ENCODE measurements at places on chromosomes 4 and X.

DNA sequence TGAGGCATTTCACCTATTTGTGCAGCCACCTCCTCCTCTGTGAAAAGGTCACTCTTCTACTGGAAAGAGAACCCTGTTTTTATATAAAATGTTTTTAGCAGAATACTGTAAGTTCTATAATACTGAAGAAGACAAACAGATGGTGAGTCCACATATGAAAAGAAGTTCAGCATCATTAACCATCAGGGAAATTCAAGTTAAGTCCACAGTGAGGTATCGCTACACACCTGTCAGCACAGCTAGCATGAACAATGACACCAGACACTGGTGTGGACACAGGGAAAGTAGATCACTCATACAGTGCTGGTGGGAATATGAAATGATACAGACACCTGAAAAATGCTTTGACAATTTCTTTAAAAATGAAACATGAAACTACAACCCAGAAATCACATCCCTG is 133.0 kb downstream of the MAD2L1 start:
- DNase-seq = no peak
- no peaks in the 10 kb centered on the region for H3K36me3 ChIP-seq
- peaks cover 26% of the 10 kb centered on the region for H3K27me3 ChIP-seq
- H3K4me1 ChIP-seq = no peaks in the 10 kb centered on the region
- no peak overlapping the region for H3K27ac ChIP-seq

GRCh38 chrX:3280706-3281105 is 65.7 kb downstream of the MXRA5 start:
- H3K4me1 ChIP-seq = no peaks in the 10 kb centered on the region
- DNase-seq = no peak

DNA sequence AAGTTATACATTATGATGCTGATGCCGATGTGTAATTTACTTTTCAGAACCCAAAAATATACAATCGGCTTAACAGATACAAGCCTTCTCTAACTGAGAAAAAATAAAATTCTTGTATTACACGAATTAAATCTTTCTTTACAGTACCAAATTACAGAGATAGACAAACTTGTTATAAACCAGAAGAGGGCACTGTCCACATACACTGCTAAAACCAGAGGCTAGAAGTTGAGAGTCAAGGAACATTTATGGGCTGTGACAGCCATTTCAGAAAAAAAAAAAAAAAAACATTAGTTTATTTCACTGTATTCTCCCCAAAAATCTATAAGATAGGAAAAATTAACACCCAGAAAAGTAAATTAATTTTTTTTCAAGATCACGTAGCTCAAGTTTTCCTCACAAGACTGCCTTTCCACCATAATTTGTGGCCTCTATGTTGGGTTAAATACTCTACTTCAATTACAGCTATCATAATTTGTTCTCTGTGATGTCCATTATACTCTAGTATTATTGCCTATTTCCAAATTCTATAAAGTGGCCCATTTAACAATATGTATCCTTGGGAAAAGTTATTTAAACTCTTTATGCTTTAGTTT is 12.0 kb downstream of the EREG start:
- no peak overlapping the region for H3K4me3 ChIP-seq
- no peaks in the 10 kb centered on the region for H3K36me3 ChIP-seq
- H3K27me3 ChIP-seq = peaks cover 5% of the 10 kb centered on the region
- peak; percentile 57 for DNase-seq
- no peaks in the 10 kb centered on the region for H3K4me1 ChIP-seq

- H3K4me3 ChIP-seq = no peak overlapping the region
Observed at GRCh38 chr4:740656-741282, 35.1 kb downstream of the PCGF3 start.

- H3K27ac ChIP-seq = no peak overlapping the region
- H3K4me3 ChIP-seq = no peak overlapping the region
- peaks cover 8% of the 10 kb centered on the region for H3K4me1 ChIP-seq
- no peak for DNase-seq
- H3K36me3 ChIP-seq = no peaks in the 10 kb centered on the region
Observed at GRCh38 chr4:121936101-121936500, 15.8 kb downstream of the TRPC3 start.

DNA sequence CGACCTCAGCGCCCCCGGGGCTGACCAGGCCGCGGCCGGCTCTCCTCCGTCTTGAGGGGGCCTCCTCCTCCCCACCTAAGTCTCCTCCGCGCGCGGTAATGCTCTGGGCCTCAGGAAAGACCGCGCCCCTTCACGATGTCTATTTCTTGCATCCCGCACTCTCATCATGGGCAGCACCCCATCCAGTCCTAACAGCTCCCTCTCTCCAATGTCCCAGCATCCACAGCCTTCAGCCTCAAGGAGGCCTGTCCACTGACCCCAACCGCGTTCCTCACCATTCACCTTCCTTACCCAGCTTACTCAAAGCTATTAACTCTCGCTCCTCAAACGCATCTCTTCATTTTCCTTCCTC is 77.5 kb downstream of the MAGED4 start:
- peaks cover 15% of the 10 kb centered on the region for H3K4me1 ChIP-seq
- DNase-seq = no peak
- H3K4me3 ChIP-seq = peak overlapping the region; percentile 92
- H3K27me3 ChIP-seq = peaks cover 3% of the 10 kb centered on the region
- no peaks in the 10 kb centered on the region for H3K36me3 ChIP-seq

GRCh38 chrX:6667048-6667768 is 132.3 kb upstream of the VCX3A start:
- no peak for DNase-seq
- H3K27ac ChIP-seq = no peak overlapping the region
- no peak overlapping the region for H3K4me3 ChIP-seq
- no peaks in the 10 kb centered on the region for H3K27me3 ChIP-seq

- no peaks in the 10 kb centered on the region for H3K4me1 ChIP-seq
- no peaks in the 10 kb centered on the region for H3K27me3 ChIP-seq
- DNase-seq = no peak
- no peak overlapping the region for H3K4me3 ChIP-seq
Observed at GRCh38 chrX:140822184-140822583, 112.6 kb downstream of the LINC00632 start.

DNA sequence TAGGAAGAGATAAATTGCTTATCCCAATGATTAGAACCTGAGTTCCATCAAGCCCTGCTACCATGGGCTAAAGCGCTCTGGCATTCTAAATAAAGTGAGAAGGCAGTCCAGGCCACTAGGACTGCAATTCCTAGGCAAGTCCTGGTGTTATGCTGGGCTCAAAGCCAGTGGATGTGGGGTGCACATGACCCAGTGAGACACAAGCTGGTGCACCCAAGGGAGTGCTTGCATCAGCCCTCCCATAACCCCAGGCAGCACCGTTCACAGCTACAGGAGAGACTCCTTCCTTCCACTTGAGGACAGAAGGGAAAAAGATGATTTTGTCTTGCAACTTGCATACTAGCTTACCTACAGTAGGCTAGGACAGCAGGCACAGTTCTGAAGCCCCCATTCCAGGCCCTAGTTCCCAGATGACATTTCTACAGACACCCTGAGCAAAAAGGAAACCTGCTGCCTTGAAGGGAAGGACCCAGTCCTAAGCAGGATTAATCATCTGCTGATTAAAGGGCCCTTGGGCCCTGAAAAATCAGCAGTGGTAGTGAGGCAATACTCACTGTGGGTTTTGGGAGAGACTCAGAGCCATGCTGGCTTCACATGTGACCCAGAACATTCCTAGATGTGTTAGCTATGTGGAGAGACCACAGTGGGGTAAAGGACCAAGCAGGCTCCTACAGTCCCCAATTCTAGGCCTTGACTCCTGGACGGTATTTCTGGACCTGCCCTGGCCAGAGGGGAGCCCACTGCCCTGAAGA is 77.8 kb downstream of the KLHL13 start:
- no peak overlapping the region for H3K4me3 ChIP-seq
- no peaks in the 10 kb centered on the region for H3K27me3 ChIP-seq
- no peaks in the 10 kb centered on the region for H3K4me1 ChIP-seq
- peaks cover 13% of the 10 kb centered on the region for H3K36me3 ChIP-seq

GRCh38 chr4:95431678-95432077 is 117.1 kb downstream of the UNC5C start:
- DNase-seq = no peak
- no peaks in the 10 kb centered on the region for H3K36me3 ChIP-seq

DNA sequence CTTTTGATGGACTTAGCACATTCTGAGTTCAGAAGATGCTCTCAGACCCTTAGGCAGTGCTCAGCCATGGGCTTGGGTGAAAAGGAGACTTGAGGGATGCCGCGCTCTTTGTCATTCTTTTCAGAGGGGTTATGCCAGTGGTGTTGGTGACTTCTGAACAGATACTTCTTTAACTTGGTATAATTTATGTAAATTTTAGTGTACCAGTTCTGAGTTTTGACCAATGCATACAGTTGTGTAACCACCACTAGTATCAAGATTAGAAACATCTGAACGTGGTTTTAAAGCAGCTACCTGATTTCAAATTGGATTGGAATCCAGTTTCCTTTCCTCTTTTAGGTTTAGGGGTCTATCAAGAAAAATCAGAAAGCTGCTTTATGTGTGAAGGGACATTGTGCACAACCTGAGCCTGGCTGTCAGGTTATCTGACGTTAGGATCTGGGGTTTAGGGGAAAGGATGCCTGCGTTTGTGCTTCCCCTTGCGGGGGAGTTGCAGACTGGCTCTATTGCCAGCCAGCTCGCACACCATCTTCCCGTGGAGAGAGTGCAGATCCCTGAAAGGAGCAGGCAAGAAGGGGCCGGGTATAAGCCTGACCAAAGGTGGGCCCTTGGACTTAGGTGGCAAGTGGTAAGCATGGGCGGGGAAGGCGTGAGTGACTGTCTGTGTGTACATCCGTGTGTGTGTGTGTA is 19.0 kb downstream of the SMS start:
- DNase-seq = no peak
- no peaks in the 10 kb centered on the region for H3K36me3 ChIP-seq
- peaks cover 43% of the 10 kb centered on the region for H3K4me1 ChIP-seq
- H3K4me3 ChIP-seq = no peak overlapping the region
- no peaks in the 10 kb centered on the region for H3K27me3 ChIP-seq

DNA sequence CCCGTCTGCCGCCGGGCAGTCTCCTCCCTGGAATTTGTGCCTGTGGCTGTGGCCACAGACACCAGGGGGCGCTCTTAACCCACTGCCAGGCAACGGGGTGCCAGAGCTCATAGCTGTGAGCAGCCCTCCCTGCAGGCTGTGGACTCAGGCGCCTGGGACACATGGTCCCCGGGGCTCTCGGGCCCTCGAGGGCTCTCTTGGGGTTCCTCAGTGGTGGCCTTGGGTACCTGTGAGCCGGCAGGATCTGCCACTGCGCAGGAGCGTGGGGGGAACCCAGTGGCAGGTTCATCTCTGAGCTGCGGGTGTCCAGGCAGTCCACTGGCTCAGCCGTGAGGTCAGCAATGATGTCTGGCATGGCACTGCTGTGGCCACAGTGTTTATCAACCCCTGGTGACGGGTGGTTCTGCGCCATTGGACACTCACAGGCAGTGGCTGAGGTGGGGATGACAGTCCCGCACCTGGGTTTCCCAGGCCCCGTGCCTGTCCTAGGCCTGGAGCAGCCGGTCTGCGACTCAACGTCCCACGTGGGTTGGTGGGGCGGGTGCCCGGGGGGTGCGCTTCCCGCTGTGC is 37.2 kb downstream of the PCGF3 start:
- DNase-seq = peak; percentile 51
- peaks cover 15% of the 10 kb centered on the region for H3K36me3 ChIP-seq
- no peak overlapping the region for H3K4me3 ChIP-seq
- H3K4me1 ChIP-seq = peaks cover 5% of the 10 kb centered on the region

GRCh38 chr4:107733431-107733925 is 13.4 kb upstream of the PAPSS1 start:
- H3K36me3 ChIP-seq = no peaks in the 10 kb centered on the region
- H3K27me3 ChIP-seq = peaks cover 8% of the 10 kb centered on the region
- no peak for DNase-seq

DNA sequence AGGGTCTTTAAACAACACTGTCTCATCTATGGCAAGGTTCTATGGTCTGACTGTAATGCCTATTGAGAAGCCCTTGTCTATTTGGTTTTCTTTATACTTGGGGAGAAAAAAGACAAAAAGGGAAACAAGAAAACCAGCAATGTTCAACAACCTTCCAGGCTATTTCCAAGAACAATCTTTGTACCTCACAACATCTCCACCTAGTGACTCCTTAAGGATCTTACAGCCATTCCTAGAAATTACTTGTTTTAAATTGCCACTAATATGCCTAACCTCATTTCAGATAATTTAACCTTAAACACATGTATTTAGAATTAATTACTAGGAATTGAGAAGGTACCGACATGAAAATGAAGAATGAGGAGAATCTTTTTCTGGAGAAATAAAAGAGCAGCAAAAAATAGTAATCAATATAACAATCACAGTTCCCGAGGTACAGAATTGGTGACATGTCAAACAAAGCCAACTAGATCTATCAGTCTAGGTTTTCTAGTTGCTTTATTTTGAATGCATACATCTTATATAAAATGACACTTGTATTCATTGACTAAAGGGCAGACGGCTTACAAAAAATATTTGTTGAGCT is 1.6 kb upstream of the RBM46 start:
- no peak overlapping the region for H3K4me3 ChIP-seq
- no peaks in the 10 kb centered on the region for H3K36me3 ChIP-seq
- DNase-seq = no peak
- peaks cover 33% of the 10 kb centered on the region for H3K27me3 ChIP-seq
- no peak overlapping the region for H3K27ac ChIP-seq

DNA sequence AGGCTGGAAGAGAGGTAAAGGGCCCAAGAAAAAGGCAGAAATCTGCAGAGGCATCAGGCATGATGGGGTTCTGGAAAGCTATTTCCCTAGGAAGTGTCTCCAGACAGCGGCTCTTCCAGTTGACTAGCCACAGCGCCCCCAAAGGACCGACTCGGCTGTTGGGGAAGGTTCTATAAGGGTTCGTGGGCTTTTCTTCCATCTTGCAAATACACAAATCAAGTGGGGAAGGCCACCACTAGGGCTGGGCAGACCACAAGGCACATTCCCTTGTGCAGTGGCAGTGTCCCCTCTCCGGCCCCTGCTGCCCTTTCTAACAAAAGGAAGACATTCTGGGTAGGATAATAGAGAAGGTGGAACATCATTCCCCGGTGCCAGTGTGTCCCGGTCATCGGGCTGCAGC is 18.2 kb downstream of the BCOR start:
- no peak overlapping the region for H3K4me3 ChIP-seq
- peaks cover 3% of the 10 kb centered on the region for H3K36me3 ChIP-seq
- H3K27ac ChIP-seq = peak overlapping the region; percentile 29
- no peaks in the 10 kb centered on the region for H3K27me3 ChIP-seq
- peaks cover 36% of the 10 kb centered on the region for H3K4me1 ChIP-seq
- no peak for DNase-seq

DNA sequence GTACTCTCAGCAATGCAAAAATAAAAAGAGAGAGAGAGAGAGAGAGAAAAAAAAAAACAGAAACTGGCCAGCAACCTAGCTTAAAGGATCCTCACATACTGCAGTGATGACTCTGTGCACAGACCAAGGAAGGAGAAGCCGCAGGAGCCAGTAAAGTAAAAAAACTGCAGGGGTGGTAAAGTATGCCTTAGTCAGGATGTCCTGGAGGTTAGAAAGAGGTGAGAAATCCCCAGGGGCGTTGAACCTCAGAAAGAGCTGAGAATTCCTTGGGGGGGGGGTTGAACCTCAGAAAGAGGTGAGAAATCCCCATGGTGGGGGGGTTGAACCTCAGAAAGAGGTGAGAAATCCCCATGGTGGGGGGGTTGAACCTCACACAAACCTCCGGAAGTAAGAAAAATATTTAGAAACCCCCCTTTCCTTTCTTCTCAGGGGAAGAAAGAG is 48.0 kb downstream of the MAGEA9 start:
- peak overlapping the region; percentile 77 for H3K27ac ChIP-seq
- H3K4me3 ChIP-seq = peak overlapping the region; percentile 96

All from naive thymus-derived CD8-positive, alpha-beta T cell (primary cell).